ENCODE measurements at places on chromosomes 12 and 14.

GRCh38 chr14:63563370-63564026 lies 20.3 kb upstream of the PPP2R5E start:
- DNase-seq, result no peak

DNA sequence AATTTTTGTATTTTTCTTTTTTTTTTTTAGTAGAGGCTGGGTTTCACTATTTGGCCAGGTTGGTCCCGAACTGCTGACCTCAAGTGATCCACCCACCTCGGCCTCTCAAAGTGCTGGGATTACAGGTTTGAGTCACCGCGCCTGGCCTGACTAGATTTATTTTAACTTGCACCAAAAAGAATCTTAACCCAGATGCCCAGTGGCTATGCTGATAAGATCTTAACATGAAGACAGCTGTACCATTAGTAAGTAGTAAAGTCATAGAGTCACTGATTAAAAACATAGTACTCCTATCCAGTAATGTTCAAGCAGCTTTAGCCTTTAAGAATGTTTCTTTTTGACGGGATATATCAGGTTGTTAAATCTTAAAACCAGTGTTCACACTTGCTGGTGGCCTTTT lies 1061.8 kb upstream of the FLRT2 start:
- no peak for DNase-seq

GRCh38 chr14:104544362-104544961 lies 35.1 kb upstream of the C14orf180 start:
- DNase-seq, result no peak

DNA sequence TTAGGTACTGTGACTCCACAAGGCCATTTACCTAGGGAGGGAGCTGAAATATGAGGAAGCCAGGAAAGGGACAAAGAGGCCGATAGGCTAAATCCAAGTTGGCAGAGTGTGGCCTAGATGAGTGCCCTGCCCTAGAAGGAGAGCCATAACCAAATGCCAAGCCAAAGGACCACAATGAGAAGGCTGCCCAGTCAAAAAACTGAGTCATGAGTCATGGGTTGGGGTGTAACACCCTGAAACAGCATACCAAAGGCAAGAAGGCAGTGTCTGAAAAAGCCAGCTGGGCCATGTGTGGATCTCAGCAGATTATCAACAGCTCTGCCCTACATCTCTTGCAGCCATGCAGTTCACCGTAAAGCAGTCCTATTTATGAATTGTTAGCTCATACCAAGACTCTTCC lies 171.7 kb downstream of the PHLDA1 start:
- DNase-seq, result no peak

DNA sequence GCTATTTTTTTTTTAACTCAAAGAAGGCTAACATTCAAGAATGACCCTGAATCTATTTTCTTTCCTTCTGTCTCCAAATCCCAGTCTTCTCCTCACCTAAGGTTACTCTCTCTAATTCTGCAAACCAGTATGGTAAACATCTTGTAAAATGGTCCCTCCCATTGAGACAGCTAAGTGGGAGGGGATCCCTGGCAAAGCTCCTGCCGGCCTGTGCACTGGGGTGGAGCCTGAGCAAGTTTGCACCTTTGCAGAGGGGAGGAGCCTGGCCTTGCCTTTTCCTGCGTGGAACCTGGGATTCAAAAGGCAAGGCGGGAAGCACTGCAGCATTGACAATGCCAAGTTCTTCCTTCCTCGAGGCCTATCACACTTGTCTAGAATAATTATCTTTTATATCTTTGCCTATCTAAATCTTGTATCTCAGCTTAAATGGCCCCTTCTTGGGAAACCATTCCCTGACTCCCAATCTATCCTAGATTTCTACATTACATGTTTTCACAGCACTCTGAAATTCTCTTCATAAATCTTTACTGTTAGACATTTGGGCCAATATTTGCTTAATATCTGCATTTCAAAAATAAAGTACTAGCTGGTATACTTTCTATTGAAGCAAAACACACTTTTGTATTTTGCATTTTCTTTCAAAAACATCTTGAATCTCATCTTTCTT lies 83.0 kb downstream of the EPS8 start:
- DNase-seq, result no peak

DNA sequence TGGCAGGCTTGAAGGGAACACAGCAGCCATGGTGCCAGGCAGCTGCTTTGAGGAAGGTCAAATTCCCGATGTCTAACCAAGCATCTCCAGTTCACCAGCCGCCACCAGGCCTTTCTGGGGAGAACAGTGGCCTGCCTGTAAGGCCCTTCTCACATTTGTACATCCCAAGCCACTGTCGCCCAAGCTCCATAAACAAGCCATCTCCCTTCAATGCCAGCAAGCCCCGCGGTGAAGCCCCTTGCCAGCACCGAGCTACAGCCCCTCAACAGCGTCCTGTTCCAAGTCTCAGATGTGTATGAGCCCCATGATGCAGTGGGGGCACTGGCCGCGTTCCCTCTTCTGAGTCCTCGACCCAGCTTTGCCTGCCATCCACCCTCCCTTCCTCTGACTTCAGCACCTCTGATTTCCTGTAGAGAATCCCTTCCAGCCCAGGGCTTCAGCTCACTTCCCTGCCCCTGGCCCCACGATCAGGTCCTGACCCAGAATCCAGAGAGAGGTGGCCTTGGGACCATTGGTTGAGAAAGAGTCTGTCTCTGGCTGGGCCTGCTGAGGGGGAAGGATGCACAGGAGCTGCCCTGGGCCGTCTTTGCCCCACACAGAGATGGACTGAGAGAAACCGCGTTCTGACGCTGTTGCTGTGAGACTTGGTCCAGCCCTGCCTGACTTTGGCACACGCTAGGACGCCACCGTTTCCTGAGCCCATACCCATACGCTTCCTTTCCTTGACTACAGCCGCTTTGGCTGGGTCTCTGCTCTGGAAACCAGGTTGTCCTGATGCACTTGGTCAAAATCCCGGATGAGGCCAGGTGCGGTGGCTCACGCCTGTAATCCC lies 1.9 kb upstream of the MMP17 start:
- DNase-seq, result no peak

GRCh38 chr14:105460116-105460515 lies 14.5 kb upstream of the CRIP2 start:
- no peak for DNase-seq

- no peak for DNase-seq
Observed at GRCh38 chr12:94536040-94536965, 76.6 kb upstream of the CEP83 start.

- DNase-seq, result no peak
Observed at GRCh38 chr14:21846227-21846885, 172.7 kb upstream of the OR4E1 start.

DNA sequence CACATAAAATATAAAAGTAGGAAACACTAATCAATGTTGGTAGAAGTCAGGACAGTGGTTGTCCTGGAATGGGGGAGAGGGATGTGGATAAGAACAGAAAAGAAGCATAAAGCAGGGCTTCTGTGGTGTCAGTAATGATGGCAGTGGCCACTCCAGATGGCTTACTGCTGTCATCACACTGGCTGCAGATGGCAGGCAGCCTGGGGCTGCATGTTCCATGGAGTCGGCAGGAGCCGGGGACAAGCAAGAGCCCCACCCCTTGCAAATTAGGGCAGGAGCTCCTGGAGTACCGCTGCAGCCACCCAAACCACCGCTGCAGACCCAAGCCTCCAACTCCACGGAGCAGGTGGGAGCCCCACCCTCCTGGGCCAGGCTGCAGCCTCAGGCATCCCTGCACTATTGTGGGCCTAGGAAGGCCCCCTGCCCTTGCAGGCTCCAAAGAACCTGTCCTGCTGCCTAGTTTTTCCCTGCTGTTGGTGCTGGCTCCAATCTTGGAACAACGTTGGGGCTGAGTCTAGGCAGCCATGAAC lies 28.8 kb upstream of the SLC5A8 start:
- DNase-seq, result no peak

GRCh38 chr12:20777420-20777819 lies 33.1 kb upstream of the SLCO1B3 start:
- no peak for DNase-seq

DNA sequence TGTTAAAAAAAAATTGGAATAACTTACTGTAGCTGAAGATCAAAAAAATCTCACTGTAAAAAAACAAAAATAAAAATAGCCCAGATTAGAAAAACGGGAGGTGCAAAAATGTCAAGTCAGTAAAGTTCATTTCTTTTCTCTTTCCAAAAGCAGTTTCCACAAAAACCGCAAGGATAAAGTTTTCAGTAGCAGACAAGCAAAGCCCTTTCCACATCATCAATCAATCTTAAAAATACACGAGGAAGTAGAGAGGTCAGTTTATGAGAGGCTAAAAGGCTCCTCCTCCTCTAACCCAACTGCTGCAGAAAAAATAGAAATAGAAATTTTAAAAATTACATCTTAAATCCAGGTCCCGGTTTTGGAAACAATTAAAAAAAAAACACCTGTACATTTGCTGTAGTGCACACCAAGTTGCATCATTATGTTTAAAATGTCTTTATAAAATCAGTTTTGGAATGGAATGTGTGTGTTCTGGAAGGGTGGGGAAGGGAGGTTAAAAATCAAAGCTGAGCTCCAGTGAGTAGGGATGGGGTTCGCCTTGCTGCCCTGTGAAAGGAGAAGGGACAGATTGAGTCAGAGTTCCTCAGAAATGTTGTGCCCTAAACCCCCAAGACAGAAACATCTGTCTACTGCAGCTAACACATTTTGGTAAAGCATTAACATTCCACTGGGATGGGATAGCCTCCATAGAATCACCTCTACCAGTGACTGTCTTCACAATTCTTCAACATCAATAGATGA lies 5.8 kb downstream of the HNRNPC start:
- no peak for DNase-seq

DNA sequence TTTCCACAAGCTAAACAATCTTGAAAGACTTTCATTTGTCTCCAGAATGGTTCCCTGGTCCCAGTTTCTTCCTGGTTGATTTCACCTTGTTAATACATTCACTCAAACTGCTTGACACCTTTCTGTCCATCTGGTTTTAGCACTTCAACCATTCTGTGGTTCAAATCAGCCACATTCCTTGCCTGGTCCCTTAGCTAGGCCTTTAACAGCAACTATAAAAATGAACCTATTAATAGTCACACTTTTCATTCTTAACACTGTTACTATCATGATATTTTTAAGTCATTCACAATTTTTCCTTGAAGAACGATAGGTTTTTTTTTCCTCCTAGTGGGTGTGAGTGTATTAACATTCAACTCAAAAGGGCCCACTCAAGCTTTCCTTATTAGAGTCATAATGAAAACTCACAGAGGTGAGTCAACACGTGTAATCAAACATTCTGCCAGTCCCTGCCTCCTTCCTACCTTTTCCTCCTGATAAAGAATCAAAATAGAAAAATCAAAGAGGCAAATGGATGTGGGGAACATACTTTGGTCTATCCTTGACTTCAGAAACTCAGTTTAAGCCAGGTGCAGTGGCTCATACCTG lies 34.4 kb upstream of the CCNT1 start:
- no peak for DNase-seq

- DNase-seq, result no peak
Observed at GRCh38 chr14:82055515-82056115, 522.0 kb upstream of the SEL1L start.

GRCh38 chr12:110185626-110186025 lies 61.5 kb downstream of the IFT81 start:
- no peak for DNase-seq

- no peak for DNase-seq
Observed at GRCh38 chr12:46358791-46359666, 13.5 kb downstream of the SLC38A2 start.

GRCh38 chr14:105258846-105259245 lies 10.5 kb downstream of the BTBD6 start:
- DNase-seq, result no peak

DNA sequence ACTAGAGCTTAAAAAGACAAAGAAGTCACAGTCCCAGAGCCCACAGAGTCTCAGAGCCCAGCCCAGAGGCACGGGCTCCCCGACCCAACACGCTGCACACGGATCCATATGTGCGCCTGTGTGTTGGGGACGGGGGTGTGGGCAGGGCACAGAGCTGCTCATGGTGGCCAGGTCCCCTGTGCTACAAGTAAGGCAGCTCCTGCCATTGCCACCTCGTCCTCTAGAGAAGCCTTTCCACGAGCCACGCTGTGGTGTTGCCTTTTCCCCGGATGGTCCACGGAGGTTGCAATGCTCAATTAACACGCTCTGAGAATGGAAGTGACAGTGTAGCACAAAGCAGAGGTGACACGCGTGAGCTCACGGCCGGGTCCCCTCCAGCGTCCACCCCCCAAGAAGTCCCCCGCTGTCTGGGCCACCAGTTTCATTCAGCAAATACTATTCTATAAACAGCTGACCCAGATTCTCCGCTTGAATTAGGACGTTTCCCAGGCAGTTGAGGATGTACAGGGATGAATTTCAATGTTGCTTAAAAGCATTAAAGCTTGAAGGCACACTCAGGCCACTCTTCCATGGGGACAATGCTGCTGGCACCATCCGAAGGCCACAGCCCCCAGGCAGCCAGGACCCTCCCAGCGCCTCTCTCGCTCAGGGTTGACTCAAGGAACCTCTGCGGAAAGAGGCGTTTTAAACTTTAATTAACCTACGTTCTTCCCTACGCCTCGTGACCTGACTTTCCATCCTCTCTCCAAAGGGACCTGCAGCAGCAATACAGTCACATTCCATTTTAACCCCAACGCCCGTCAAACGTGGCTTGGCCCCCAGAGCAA lies 22.7 kb upstream of the EIF5 start:
- DNase-seq, result no peak

GRCh38 chr12:69471667-69472385 lies 1.6 kb downstream of the FRS2 start:
- no peak for DNase-seq

DNA sequence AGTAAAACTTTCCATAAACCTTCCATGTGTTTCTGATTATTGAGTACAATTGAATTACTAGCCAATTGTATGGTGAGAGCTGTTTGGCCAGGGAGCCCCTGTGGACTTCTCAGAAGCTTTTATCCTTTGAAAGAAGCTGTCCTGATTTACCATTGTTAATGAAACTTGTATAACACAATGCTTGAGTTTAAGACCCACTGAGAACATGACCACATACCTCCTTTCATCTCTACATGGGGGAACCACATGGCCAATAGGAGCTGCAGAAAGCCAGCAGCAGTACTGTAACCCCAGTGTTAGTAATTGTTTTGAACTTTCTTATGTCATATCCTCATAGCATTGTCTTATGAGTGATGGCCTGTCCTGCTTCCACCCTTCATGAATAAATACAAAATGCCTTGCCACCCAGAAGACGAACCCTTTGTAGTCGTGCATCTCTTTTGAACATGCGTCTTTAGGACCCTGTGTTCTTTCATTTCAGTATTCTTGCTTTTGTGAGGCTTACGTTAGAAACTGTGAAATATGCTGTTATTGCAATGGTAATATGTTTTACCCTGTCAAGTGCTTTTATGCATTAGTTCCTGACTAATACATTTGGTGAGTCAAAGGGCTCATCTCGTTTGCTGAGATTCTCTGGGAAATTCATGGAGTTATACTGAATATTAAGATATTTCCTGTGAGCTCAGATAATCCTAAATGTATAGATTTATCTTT lies 815.7 kb downstream of the NRXN3 start:
- no peak for DNase-seq

Measured in GM12864 (cell line).